ENCODE measurements at places on chromosomes 1 and 21. TPM values are rescaled to one million over a fixed set of nuclear protein-coding genes. Genes with fewer than 3 reads are reported as not detected.

KCNH1 gene
- 2.1 TPM for total RNA-seq

AMIGO1 gene
- 1.7 TPM for total RNA-seq

POGK gene
- 28.3 TPM for total RNA-seq

RNF186 gene
- total RNA-seq: not detected

RGS5 gene
- total RNA-seq: 1.5 TPM

PAQR6 gene
- total RNA-seq: 4.7 TPM

IL24 gene
- 0.50 TPM for total RNA-seq

RNU1-4 gene
- total RNA-seq: not detected

OVAAL gene
- total RNA-seq: 0.46 TPM

Measured in A549 treated with dexamethasone at 1 μM for 4 hours (cell line).